ENCODE measurements at places on chromosomes 11 and 22.

- no peak for DNase-seq
Observed at GRCh38 chr11:132644520-132645239, 887.6 kb downstream of the OPCML start.

GRCh38 chr11:2361565-2361964, 15.5 kb upstream of the CD81 start:
- DNase-seq, result no peak

DNA sequence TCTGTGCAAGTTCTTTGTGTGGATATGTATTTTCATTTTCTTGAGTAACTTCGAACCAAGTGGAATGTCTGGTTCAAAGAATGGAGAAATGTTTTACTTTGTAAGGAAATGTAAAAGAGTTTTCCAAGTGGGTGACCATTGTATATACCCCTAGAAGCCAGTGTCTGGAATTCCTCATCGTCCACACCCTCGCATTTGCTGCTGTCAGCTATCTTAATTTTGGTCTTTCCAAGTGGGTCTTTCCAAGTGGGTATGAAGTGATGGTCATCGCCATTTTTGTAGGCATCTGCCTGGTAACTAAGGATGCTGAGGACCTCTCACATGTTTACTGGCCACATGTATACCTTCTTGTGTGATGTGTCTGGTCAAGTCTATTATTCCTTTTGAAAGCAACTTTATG, 547.5 kb downstream of the TBC1D22A start:
- no peak for DNase-seq

- peak; percentile 90 for DNase-seq
Observed at GRCh38 chr11:128299132-128299726, 288.1 kb downstream of the ETS1 start.

GRCh38 chr11:26522912-26523610, 49.0 kb downstream of the MUC15 start:
- peak; percentile 47 for DNase-seq

DNA sequence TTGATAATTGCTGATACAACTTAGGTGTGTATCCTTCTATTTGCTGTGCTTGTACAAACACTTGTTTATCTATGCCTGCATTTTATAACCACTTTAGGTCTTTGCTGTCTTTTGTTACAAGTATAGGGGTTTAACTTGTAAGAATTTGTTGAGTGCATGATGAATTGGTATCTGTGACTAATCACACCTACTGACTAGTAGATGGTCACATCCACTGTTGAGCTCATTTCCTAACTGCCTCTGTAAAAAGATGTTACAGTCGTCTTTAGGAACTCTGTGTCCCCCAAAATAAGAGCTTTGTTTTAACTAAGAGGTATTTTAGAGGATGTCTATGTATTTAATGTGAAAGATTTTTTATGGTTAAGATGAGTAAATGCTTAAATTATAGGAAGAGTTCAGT, 60.5 kb downstream of the HIPK3 start:
- peak; percentile 51 for DNase-seq

- no peak for DNase-seq
Observed at GRCh38 chr11:85679576-85679975, 6.4 kb downstream of the CCDC89 start.

DNA sequence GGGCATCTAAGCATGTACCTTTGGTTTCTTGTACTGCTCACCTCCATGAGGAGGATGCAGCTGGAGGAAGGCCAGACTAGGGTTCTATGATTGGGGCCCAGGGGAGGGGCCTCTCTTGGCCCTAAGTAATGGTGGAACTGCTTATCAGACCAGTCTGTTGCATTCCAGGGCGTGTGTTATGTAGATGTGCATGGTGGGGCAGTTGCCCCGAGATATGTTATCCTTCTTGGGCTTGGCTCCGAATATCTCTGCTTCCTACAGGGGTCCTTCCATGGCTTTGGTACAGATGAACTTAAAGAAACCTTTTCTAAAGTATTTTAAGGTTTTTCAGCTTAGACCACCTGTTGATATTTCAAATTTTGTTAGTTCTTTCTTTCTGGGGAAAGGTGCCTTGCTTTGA, 126.0 kb downstream of the SWAP70 start:
- no peak for DNase-seq

- DNase-seq, result peak; percentile 20
Observed at GRCh38 chr11:9109858-9110731, 18.7 kb upstream of the SCUBE2 start.

- DNase-seq, result peak; percentile 56
Observed at GRCh38 chr11:74925281-74925680, 23.6 kb downstream of the XRRA1 start.

DNA sequence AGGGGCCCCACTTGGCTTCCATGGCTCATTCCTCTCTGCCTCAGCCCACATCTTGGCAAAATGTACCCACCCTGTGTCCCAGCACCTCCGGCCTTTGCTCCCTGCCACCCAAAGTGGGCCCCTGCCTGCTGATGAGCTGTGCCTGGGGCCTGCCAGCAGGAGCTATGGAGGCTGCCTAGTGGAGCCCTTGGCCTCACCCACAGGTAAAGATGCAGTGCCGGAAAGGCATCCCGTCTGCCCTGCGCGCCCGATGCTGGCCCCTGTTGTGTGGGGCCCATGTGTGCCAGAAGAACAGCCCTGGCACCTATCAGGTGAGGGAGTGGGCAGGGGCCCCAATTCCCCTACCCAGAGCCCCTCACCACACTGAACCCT, 1.3 kb downstream of the TBC1D10C start:
- no peak for DNase-seq

DNA sequence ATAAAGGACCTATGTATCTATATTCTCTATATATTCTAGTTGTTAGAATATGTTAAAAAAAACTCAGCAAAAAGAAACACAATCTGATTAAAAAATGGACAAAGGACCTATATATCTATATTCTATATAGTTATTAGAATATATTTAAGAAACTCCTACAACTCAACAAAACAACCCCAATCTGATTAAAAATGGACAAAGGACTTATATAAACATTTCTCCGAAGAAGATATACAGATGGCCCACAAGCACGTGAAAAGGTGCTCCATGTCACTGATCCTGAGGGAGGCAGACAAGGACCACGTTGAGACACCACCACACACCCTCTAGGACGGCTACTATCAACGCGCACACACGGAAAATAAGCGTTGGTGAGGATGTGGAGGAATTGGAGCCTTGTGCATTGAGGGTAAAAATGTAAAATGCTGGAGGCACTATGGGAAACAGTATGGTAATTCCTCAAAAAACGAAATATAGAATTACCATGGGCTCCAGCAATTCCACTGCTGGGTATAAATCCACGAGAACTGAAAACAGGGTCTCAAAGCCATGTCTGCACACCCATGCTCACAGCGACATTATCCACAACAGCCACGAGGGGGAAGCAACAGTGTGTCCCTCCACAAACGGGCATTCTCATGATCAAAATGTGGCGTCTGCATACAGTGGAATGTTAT, 22.7 kb downstream of the YPEL1 start:
- peak; percentile 72 for DNase-seq

DNA sequence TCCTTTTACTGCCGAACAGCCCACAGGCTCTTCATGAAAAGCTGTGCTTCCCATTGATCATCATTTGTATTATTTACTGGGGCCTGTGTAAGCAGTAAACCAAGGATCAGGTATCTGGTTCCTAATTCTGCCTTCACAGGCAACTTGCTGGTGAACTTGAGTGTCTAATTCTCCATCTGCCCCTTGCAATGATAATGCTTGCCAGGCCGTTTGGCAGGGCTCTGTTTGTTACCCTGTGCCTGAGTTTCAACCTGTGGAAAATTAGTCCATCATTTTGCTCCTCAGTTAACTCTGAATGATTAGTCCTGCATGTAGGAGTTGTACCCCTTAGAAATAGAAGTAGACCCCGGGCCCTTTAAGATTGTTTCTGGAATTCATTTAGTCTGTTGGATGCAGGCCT, 298.4 kb upstream of the CADM1 start:
- DNase-seq, result no peak

DNA sequence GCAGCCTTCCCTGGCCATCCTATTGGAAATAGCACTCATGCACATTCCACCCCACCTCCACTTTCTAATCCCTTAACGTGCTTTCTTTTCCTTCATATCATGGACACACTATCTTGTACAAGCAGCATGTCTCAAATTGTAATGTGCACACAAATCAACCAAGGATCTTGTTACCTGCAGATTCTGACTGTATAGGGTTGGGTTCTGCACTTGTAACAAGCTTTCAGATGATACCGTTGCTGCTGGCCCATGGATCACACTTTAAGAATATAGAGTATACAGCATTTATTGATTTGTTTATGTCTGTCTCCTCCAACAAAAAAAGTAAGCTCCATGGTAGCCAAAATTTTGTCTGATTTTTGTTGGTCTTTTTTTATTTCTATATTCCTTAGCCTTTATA, 32.4 kb upstream of the POU2AF1 start:
- no peak for DNase-seq

DNA sequence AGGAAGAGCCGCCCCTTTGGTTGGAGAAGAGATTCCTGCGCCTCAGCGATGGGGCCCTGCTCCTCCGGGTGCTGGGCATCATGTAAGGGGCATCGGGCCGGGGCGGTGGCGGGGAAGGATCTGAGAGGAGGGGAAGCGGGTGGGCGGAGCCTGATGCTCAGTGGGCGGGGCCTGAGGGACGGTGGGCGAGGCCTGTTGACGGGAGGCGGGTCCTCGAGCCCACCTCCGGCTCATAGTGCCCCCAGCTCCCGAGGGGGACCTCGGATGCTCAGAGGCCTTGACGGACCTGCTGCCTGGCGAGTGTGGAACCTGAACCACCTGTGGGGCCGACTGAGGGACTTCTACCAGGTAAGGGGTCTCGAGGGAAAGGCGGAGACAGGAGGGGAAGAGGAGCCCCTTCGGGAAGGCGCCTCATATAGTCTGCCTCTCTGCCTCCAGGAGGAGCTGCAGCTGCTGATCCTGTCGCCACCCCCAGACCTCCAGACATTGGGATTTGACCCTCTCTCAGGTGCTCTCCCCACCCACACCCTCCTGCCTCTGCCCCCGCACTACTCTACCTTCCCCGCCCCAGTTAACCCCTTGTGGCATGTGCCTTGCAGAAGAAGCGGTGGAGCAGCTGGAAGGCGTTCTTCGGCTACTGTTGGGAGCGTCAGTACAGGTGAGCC, 799 bp downstream of the CCDC88B start:
- no peak for DNase-seq

- DNase-seq, result peak; percentile 55
Observed at GRCh38 chr11:100574894-100575769, 112.0 kb upstream of the ARHGAP42 start.

DNA sequence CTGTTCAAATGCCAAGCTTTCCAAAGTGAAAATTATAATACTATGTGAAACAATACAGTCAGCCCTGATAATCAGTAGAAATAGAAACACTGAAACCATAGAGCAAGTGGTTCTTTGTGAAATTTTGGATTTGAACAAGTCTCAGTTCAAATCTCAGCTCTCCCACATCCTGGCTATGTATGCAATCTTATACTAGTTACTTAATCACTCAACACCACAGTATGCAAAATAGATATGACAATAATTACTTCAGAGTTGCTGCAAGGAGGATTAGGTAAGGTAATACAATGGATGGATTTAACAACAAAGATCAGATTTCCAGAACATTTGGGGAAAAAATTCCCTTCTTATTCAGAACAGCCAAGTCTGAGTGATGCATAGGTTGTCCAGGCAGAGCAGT, 851.8 kb upstream of the CCDC90B start:
- DNase-seq, result no peak

GRCh38 chr11:118768690-118769089, 22.3 kb downstream of the DDX6 start:
- no peak for DNase-seq

All from iris pigment epithelial cell (primary cell).